ENCODE measurements at places on chromosomes 7 and 10.

- no peak for DNase-seq
These were observed 30.4 kb upstream of the ELFN1 start for GRCh38 chr7:1639532-1640175.

- no peak for DNase-seq
These were observed 24.9 kb upstream of the CARD11 start for GRCh38 chr7:3068530-3068929.

DNA sequence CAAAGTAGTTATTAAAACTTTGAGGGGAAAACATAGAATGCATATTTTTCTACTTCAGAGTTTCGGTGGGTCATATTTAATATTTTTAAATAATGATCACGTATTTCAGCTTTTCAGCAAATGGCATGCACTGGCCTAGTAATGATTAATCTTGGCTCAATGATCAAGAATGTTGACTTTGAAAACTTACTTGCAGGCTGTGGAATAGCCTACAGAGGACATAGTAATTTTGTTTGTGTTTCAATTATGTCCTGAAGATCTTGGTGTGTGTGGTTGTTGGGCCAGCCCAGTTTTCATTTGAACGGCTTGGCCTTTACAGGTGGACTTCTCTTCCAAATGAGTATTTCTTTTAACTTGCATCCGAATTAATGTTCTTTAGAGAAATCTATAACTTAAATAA is 35.1 kb downstream of the ADD3 start:
- DNase-seq, result no peak

DNA sequence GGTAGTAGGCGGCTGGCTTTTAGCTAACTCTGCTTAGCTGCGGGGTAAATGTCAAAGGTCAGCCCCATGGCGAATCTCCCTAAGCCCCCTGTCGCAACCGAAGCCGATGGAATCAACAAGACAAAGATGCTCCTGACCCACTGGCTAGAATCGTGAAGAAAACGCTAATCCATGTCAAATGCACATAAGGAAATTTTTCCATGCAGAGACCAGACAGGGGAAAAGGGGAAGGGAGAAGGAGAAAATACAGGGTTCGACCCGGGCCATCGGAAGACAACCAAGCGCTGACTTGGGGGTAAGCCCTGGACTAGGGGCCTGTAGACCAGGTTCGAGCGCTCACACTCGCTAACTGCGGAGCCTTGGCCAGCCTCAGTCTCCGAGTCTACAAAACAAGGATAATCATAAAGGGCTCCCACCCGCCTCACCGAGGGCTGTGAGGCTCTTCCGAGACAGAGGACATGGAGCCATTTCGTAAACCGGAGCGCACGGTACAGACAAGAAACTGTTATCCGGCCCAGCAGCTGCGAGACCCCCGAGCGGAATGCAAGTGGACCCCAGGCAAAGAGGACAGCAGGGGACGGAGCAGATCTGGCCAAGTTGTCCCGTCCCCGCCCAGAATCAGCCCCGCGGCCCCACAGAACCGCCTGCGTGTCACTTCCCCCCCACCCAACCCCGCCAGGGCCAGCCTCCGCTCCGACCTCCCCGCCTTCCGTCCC is 507 bp downstream of the SAR1A start:
- no peak for DNase-seq

DNA sequence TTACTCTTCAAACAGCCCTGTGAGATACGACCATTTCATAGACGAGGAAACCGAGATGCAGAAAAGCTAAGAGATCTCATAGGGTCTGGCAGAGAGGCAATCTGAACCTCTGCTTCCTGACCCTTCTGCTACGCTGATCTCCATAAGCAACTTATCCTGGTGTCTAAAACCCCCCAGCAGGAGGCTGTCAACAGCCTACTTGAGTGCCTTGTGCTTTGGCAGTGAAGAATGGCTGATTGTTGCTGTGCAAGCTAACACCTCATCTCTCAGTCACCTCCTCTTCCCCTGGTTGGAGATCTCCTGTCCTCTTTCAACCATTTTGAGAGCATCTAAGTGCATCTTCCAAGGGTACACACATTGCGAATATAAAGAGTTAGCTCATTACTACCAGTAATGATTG is 86.2 kb downstream of the AOAH start:
- DNase-seq, result no peak

GRCh38 chr7:77320714-77321113 is 95.4 kb downstream of the GSAP start:
- DNase-seq, result no peak

Measured in stimulated activated CD8-positive, alpha-beta memory T cell treated with anti-CD3 and anti-CD28 coated beads, Interleukin-4, amount 100 ng/mL, for 1 hour (primary cell).